AG10803 (cell line): ENCODE measurements at places on chromosomes 11 and 22.

DNA sequence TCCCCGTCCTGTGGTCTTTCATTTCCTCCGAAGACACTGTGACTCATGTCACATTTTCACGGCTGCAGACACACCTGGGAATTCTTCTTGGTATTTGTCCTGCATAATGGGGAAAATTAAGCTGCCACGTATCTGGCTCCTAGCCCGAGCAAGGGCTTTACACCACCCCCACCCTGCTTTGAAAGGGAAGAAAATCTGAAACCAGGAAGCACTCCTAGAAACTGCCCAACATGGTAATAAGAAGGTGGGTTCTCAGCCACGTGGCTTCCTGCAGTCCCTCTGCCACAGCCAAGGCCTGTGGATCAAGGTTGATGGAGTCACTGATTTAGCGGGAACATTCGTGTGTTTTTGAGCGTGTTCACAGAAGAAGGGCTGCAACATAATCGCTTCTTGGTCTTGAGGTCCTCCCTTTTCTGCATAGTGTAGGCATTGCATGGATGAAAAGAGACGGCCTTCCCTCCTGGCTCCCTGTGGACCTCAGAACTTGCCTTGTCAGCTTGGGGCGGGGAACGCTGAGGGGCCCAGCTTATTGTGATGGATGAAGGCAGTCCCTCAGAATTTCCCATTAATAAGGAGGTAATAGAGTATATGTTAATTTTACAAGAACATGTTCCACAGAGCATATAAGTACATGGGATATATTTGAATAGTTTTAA, 292.0 kb downstream of the NTM start:
- no peak for DNase-seq

GRCh38 chr11:103202048-103202651, 92.9 kb downstream of the DYNC2H1 start:
- peak; percentile 46 for DNase-seq

GRCh38 chr11:128551611-128552335, 35.6 kb downstream of the ETS1 start:
- DNase-seq, result no peak

DNA sequence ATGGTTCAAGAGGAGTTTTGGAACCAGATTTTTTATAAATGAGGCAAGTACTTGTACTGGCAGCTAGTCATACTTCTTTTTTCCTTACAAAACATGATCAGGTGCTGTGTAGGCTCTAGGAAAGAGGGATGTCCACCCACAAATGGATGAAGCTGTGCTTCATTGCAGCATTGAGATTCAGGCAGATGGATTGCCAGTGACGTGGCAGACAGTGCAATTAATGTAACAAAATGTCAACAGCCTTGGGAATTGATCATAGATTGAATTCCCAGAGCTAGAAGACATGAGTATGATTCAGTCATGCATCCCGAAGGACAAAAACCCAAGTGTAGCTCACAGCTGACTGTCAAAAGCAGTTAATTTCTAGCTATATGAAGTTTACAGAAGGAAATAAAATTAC, 99.2 kb upstream of the RASSF10 start:
- peak; percentile 31 for DNase-seq

GRCh38 chr11:897253-898142, 13.1 kb downstream of the CHID1 start:
- DNase-seq, result no peak

DNA sequence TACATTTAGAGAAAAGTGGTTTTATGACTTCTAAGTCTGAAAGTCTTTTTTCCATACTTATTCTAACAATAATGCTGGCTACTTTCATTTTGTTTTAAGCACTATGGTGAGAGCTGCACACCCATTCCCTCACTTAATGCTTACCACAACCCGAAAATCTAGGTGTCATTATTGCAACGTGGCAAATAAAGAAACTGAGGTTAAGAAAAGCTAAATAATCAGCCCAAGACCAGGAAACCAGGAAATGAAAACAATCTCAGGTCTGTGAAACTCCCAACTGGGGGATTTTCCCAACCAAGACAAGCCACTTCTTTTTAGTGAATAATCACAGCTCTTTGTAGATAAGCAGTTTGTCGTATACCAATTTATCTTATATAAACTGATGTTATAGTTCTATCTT, 126.3 kb downstream of the SLC1A2 start:
- DNase-seq, result no peak

- DNase-seq, result no peak
Measured at GRCh38 chr22:29257751-29258181, 10.0 kb downstream of the RHBDD3 start.

DNA sequence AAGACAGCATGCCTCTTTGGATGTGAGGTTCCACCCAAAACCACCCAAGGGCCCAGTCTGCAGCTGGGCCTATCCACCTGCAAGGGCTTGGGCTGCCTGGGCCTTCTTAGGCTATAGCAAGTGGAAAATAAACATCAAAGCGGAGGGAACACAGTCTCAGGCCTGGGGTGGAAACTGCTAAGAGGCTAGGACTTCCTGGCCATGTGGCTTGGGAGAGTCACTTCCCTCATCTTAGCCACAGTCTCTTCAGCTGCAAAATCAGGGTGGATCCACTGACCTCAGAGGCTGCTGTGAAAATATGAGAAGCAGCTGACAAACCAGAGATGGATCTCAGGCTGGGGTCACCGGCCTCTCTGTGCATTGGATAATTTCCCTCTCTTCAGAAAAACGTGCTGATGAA, 30.6 kb upstream of the TFIP11 start:
- no peak for DNase-seq

- DNase-seq, result no peak
Measured at GRCh38 chr11:68783216-68783821, 32.0 kb upstream of the TESMIN start.

DNA sequence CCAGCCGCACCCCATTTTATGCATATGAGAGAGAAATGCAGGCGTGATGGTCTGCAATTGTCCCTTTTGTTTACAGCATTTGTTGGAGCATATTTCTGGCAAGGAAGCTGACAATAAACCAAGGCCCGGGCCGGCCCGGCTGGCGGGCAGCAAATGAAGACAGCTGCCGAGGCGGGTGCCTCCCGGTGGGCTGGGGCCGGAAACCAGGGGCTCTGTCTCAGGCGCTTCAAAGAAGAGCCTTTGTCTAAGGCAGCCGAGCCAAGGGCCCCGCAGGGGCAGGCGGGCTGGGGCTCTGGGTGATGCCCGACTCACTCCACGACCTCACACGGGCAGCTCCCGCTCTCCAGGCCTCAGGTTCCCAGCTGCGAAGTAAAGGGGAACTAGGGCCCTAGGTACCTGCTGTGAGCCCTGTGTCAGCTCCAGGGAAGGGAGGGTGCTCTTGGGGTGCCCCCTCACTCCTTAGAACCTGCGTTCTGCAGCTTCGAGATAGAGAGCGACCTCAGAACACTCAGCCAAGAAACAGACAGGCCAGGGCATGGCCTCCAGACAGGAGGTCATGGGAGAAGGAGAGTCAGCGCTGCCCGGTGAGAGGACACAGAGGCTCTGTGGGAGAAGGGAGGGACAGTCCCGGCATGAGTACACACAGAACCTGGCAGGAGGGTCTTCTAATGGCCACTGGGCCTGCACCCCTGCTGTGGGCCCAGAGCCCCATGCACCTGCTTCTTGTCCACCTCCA, 2.4 kb downstream of the LINC01488 start:
- DNase-seq, result no peak

- no peak for DNase-seq
Measured at GRCh38 chr11:15339302-15339701, 224.6 kb downstream of the INSC start.

- peak; percentile 43 for DNase-seq
Measured at GRCh38 chr22:46052331-46052771, 75.4 kb upstream of the WNT7B start.

- no peak for DNase-seq
Measured at GRCh38 chr11:118643142-118643994, 36.0 kb downstream of the PHLDB1 start.

DNA sequence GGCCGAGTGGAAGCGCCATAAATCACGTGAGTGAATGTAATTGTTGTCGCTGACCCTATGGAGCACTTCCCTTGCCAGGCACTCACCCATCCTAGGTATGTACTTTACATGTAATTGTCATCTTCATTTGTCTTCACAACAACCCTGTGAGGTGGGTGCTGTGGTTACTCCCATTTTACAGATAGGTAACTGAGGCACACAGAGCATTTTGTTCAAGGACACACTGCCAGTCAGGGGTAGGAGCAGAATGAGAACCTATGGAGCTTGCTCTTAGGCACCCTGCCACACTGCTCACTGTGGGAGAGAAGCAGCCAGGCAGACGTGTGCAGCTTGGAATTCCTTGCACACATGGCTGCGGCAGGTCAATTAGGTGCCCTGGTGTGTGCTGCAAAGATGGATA, 785 bp upstream of the EFCAB6 start:
- DNase-seq, result no peak

DNA sequence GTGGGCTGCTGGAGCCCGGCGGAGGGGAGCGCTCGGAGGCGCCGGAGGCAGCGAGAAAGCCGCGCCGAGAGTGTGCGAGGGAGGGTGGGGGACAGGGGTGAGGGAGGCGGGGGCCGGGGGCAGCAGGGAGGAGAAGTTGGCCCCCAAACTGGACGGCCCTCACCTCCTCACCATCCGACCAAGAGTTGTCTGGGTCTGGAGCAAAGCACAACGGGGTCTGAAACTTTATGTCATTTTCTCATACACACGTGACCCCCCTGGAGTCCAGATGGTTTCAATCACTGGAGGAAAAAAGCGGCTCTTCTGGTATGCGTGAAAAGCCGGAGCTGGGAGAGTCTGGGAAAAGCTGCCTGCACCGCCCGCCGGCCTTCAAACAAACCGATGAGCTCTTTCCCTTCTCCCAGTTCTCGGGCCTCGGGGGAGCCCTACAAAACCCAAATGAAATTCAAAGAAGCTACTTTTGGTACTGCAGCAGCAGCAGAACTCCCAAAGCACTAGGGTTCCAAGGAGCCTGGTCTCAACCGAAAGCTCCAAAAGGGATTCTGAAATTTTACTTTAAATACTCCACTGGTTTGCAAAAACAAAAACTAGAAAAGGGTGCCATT, 39.7 kb upstream of the AKIP1 start:
- peak; percentile 94 for DNase-seq

DNA sequence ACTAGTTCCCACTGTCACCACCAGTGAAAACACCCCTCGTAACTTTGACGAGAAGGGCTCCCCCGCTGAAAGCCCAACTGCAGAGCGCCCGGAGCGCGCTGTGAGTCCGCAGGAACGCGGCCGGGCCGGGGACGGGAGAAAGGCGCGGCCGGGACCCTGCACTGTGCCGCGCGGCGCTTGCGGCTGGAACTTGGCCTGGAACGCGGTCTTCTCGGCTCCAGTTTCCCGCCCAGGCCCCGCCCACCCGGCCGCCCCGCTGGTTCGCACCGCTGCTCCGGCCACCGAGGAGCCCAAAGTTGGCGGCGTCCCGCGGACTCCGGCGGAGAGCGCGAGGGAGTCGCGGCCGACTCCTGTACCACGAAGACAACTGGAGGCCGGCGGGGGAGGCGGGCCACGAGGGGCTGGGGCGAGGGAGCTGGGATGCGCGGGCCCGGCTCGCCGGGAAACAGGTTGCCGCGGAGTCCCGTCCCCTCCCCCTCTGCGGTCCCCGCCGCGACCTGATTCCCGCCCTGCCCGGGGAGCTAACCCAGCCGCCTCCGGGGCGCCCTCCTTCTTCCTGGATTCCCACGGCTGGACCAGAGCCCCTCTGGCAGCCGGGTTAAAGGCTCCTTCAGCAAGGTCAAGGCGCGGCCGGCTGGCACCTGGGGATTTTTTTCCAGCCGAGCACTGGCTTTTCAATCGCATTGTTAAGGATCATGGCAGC, 3.4 kb downstream of the TENM4 start:
- no peak for DNase-seq

GRCh38 chr11:69210310-69211035, 54.7 kb downstream of the SMIM38 start:
- no peak for DNase-seq

GRCh38 chr22:47289336-47289985, 527.0 kb downstream of the TBC1D22A start:
- no peak for DNase-seq

GRCh38 chr11:19974886-19975285, 185.4 kb downstream of the DBX1 start:
- DNase-seq, result no peak

DNA sequence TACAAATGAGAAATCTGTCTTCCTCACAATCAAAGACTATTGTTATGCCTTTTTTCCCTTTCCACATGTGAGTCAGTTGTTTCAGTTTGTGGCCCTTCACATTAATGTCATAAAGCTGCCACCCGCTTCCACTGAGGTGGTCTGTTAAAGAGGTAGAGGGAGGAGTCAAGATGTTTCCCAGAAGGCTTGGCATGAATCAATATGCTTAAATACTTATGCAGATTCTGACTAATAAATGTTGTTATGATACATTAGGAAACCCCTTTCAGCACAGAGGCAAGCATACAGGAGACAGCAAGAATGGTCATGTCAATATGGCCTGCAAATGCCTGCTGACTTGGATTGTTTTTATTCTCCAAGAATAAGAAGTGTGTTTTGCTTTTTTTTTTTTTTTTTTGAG, 6.5 kb downstream of the RTN3 start:
- DNase-seq, result no peak

DNA sequence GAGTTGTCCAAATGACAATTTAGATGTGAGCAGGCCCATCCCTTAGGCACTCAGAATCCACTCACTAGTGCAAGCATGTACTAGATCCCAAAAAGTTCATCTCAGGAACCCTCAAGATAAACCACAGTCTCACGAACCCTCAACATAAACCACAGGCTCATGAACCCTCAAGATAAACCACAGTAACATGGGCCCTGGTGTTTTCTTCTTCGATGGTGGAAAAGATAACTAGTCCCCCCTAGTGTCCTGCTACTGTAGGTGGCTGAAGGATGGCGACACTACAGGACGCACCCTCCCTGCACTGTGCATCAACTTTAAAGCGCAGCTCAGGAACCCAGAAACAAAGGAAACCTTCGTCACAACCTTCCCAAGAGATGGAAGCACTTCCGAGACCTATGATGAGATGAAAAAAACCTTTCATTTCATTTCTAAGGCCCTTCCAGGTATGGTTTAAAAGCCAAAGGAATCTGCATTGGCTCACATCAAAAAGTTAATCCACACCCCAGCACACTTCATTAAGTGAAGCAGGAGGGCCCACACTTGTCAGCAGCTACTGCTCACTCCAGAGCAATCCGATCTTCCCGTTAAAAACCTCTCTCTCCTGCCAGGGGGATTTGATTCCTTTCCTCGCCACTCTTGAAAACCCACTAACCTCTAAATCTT, 2.4 kb downstream of the LARGE1 start:
- DNase-seq, result peak; percentile 32

DNA sequence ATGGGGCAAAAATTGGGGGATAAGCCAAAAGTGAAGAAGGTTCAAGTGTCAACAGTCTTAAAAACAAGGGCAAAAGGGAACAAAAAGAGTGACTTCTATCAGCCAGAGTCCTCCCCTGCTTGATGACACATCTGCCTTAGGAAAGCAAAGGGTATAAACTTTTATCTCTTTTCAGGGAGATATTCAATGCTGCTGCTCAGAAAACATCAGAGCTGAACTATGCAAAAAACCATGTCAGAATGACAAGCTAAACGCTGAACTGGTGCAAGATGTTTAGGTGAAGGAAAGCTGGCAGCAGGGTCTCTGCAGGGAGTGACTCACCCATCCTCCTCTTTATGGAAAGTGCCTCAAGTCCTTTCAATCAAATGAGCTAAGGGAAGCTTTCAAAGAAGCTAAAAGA, 24.7 kb downstream of the ALG9 start:
- peak; percentile 50 for DNase-seq

- DNase-seq, result no peak
Measured at GRCh38 chr22:26781596-26781995, 124.2 kb downstream of the MIAT start.

- no peak for DNase-seq
Measured at GRCh38 chr11:110431051-110431672, 1.4 kb downstream of the FDX1 start.

GRCh38 chr11:31795706-31796498, 15.2 kb downstream of the PAX6 start:
- no peak for DNase-seq
